Tibial artery (tissue), 4 donors: ENCODE measurements at places on chromosomes 3 and 15.

DNA sequence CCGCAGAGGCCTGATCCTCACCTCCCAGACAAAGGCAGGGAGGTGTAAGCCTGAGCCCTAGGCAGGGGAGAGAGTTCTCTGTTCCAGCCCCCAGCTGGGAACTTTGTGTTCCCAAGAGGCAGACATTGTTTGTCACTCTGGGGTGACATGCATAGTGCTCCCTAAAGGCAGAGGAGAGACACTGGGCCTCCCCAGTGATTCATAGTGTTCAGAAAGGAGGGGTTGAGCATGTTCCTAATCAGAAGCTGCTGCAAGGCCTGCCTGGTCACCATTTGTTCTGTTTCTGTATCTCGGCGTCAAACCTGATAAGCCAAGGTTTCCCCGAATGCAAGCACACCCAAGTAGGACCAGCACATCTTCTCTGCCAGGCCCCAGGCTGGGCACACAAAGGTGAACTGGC lies 24.0 kb upstream of the SLC6A6 start:
- no peak for DNase-seq

DNA sequence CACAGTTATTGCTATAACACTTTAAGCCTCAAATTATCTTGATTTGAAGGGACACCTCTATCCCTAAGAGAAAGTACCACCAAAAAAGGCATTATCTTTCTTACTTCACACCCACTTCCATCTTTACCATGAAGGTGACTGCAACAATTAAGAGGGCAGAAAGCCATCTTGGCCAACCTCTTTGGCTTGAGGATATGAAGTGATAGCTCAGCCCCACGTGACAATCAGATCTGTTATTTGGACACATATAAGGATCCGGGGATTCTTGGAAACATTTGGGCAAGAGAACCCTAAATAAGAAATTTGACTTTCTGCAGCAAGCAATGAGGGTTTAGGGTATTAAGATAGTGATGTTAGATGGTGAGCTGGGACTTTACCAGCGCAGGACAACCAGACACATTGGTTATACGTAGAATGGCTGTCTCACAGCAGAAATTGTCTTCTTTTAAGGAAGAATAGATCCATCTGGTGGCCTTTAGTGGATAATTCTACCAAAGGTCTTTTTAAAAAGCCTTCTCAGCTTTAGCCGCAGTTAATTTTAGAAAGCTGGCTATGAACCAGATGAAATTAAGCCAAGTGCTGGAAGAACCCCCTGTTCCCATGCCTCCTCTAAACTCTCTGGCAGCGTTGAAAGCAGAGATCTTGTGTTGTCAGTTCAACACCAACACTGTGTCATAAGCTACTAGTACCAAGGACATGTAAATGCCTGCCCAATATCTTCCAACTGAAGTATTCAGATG lies 12.3 kb downstream of the HCLS1 start:
- no peak for DNase-seq

GRCh38 chr3:151011427-151011826 lies 38.9 kb upstream of the CLRN1 start:
- no peak for DNase-seq

GRCh38 chr3:78999139-78999538 lies 768.7 kb downstream of the ROBO1 start:
- no peak for DNase-seq

DNA sequence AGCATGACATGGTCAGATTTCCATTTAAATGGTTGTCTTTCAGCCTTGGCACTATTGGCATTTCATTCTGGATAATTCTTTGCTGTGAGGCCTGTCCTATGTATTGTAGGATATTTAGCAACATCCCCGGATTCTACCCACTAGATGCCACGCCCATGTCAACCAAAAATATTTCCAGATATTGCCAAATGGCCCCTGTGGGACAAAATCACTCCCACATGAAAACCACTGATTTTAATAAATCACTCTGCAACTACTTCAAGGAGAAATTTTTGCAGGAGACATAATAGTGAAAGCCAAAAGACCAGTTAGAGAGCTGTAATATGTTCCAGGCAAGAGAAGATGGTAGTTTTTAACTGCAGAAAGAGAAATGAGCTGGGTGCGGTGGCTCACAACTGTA lies 55.9 kb upstream of the RARB start:
- DNase-seq = no peak

- no peak for DNase-seq
Observed at GRCh38 chr3:43364494-43364893, 78.2 kb downstream of the SNRK start.

GRCh38 chr3:40196966-40197365 lies 112.5 kb upstream of the EIF1B start:
- DNase-seq = no peak

GRCh38 chr3:165526367-165526766 lies 310.9 kb downstream of the BCHE start:
- no peak for DNase-seq

GRCh38 chr3:169822091-169822490 lies 9.4 kb upstream of the LRRC34 start:
- no peak for DNase-seq

- peak; percentile 70 for DNase-seq
Observed at GRCh38 chr15:51759557-51760070, 8.2 kb downstream of the TMOD2 start.

DNA sequence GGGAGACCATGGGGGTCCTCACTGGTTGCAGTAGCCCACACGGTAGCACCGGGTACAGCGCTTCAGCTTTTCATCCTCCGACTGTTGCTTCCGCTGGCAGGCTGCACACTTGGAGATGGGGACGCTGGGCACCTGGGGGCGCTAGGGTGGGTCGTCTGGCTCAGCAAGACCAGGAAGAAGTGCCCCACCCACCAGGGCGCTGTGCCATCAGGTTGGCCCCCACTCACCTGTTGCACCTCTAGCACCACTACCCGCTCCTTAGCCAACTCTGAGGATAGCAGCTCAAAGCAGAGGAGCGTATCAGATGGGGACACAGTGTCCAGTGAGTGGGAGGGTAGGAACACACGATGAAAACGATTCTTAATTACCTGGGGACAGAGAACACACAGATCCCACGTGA lies 7.7 kb upstream of the QARS1 start:
- no peak for DNase-seq

GRCh38 chr15:90558171-90558573 lies 28.4 kb downstream of the CRTC3 start:
- DNase-seq = peak; percentile 72

GRCh38 chr3:177443469-177443868 lies 246.2 kb upstream of the TBL1XR1 start:
- DNase-seq = no peak

DNA sequence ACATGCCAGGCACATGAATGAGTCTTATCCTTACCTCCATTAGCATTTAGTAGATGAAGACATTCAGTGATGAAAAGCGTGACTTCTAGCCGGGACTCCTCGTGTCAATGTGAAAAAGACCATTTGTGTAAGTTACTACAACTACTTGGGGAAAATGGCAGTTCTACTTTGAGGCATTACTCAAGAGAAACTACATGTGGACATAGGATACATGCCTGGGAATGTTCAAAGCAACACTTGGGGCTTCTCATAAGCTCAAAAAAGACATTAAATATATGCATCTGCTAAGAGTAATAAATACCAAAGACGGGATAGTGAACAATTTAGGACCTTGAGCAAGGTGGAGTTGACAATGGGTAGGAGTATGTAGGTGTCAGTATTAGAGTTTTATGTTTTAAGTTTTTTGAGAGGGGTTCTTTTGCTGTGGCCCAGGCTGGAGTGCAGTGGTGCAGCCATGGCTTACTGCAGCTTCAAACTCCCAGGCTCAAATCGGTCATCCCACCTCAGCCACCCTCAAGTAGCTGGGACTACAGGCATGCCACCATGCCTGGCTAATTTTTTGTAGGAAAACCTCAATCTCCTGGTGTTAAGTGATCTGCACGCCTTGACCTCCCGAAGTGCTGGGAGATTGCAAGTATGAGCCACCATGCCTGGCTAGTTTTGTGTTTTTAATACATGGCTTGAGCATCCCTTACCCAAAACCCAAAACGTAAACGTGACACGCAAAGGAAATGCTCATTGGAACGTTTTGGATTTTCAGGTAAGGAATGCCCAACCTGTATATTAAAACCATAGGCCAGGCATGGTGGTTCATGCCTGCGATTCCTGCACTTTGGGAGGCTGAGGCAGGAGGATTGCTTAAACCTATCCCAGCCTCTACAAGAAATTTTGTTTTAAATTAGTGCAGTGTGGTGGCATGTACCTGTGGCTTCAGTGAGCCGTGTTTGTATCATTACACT lies 3.9 kb downstream of the RPLP1 start:
- no peak for DNase-seq
